ENCODE measurements at places on chromosomes 2 and 18.
A peak's percentile ranks its signal among the peaks of the same experiment; 100 is the strongest.

GRCh38 chr18:62663731-62664336, 51.5 kb upstream of the PHLPP1 start:
- no peak for DNase-seq

GRCh38 chr2:84849271-84849952, 31.5 kb downstream of the TRABD2A start:
- DNase-seq: peak; percentile 61

DNA sequence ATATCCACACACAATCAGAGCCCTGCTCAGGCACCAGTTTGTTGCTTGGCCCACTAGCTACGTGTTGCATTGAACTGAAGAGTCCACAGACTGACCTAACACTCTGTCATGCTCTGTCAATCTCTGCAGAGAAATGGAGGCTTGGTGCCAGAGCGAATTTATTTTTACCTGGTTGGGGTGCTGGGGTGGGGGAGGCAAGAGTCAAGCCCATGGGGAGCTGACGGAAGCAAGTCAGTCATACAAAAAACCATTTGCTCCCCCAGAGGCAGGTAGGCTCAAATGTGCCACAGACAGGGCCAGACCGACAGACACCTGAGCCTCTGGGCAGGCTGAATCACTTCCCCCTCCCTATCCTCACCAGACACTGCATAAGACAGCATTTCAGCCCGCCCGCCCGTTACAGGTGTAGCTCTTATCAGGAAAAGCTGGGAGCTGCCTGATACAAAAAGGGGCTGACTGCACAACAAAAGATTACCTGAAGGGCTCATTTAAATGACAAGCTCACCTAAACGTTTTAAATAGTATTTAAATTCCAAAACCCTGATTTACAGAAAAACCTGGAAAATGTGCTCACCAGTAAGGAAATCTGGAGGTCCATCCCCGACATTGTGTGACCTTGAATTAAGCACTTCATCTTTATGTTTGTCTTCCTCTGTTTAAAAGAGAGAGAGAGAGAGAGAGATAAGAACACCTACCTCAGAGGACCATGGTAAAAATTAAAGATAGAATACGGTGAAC, 2.1 kb upstream of the PCBP1 start:
- DNase-seq: peak; percentile 83

GRCh38 chr2:33636001-33636400, 36.9 kb upstream of the FAM98A start:
- DNase-seq: no peak
